ENCODE measurements at places on chromosomes 1 and 21. TPM values are rescaled to one million over a fixed set of nuclear protein-coding genes. Genes with fewer than 3 reads are reported as not detected.

Gene OXCT2
- 2.4 TPM for total RNA-seq

DNA sequence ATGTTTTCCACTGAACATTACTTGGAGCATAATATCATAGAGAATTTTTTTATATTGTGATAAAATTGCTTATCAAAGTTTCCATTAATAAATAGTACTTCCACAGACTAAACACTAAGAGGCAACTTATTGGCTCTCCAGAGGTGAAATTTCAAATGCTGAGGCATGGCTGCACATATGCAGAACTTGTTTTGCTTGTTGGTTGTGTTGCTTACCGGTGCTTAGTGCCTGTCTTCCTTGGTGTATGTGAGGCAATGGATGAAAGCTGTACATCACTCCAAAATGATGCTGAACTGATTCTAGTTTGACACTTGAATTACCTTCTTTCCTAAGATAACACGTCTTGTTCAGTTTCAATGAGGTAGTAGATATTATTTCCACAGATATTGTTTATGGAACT is 29.8 kb upstream of the GPR52 start:
- no peak for DNase-seq

- no peak for DNase-seq
These were observed 9.1 kb downstream of the YBEY start for GRCh38 chr21:46295177-46295770.

- no peak for DNase-seq
These were observed 173.5 kb downstream of the ZC3H11B start for GRCh38 chr1:219439376-219439775.

Gene SLC45A3
- total RNA-seq: 2.7 TPM

Gene RCSD1
- 13.0 TPM for total RNA-seq

Gene SPRR2A
- total RNA-seq: 1.6 TPM

- peak; percentile 88 for DNase-seq
These were observed at the start of gene IRF2BP2 for GRCh38 chr1:234610061-234610665. Gene IRF2BP2 (minus strand): TSS chr1:234610178. CDS start chr1:234609494, 684 bp downstream.

- DNase-seq: no peak
These were observed 7.1 kb downstream of the RHBG start for GRCh38 chr1:156376146-156376545.

Gene OLIG2
- 0.10 TPM for total RNA-seq

GRCh38 chr1:229153955-229154548 is 116.9 kb upstream of the RAB4A start:
- DNase-seq: no peak

Gene NKAIN1
- total RNA-seq: 0.39 TPM

- DNase-seq: no peak
These were observed 4.7 kb downstream of the RGS8 start for GRCh38 chr1:182679684-182680083.

DNA sequence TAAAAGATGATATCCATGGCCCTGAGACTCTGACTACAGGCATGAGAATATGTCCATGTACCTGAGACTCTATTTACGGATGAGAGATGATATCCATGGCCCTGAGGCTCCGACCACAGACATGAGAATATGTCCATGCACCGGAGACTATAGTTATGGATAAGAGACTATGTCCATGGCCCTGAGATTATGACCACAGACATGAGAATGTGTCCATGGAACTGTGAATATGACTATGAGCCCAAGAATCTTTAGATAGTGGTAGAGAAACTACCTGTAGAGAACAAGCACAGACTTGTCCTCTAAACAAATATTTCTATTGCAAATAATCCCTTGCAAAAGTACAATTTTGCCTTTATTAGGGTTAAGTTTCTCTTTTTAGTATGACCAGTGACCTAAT is 263.2 kb downstream of the PCP4 start:
- no peak for DNase-seq

GRCh38 chr1:83418558-83418957 is 580.4 kb downstream of the TTLL7 start:
- no peak for DNase-seq

Gene DISC1
- 13.9 TPM for total RNA-seq
